CD14-positive monocyte (primary cell): ENCODE measurements at places on chromosomes 11 and 22. TPM values are rescaled to one million over a fixed set of nuclear protein-coding genes. Genes with fewer than 3 reads are reported as not detected.

The CAPN1 gene
- polyA plus RNA-seq, result 129 TPM

The TSSK2 gene
- polyA plus RNA-seq, result 0.04 TPM in 1 of 2 replicates, not detected in the other

The DDTL gene
- 0.25 TPM for polyA plus RNA-seq

The CALCA gene
- not detected for polyA plus RNA-seq

The NPAS4 gene
- not detected for polyA plus RNA-seq

The OR8K5 gene
- polyA plus RNA-seq, result not detected in 2 replicates

The MPEG1 gene
- polyA plus RNA-seq, result 218 and 273 TPM in 2 replicates

The NEFH gene
- 0.86 and 1.2 TPM in 2 replicates for polyA plus RNA-seq

The FUT4 gene
- 5.4 TPM for polyA plus RNA-seq

The KRTAP5-11 gene
- not detected in 2 replicates for polyA plus RNA-seq

The SPDYC gene
- not detected in 2 replicates for polyA plus RNA-seq

The RIMBP3B gene
- not detected for polyA plus RNA-seq

The TRIM77 gene
- polyA plus RNA-seq, result not detected

The GDPD4 gene
- polyA plus RNA-seq, result not detected

The OR52I1 gene
- polyA plus RNA-seq, result 0.09 TPM in 1 of 2 replicates, not detected in the other

The OR4A16 gene
- not detected for polyA plus RNA-seq

The SLC15A3 gene
- 35.0 TPM for polyA plus RNA-seq

The MUC5AC gene
- polyA plus RNA-seq, result not detected

The OR5A2 gene
- polyA plus RNA-seq, result not detected

The P4HA3 gene
- polyA plus RNA-seq, result not detected

The DGAT2 gene
- polyA plus RNA-seq, result 7.0 TPM

The SAA4 gene
- polyA plus RNA-seq, result not detected

The RTL10 gene
- polyA plus RNA-seq, result 1.5 TPM

The ALKBH3 gene
- 10.1 and 22.1 TPM in 2 replicates for polyA plus RNA-seq
